NCI-H774 (cell line): ENCODE measurements at places on chromosomes 4 and X.
A peak's percentile ranks its signal among the peaks of the same experiment; 100 is the strongest.

DNA sequence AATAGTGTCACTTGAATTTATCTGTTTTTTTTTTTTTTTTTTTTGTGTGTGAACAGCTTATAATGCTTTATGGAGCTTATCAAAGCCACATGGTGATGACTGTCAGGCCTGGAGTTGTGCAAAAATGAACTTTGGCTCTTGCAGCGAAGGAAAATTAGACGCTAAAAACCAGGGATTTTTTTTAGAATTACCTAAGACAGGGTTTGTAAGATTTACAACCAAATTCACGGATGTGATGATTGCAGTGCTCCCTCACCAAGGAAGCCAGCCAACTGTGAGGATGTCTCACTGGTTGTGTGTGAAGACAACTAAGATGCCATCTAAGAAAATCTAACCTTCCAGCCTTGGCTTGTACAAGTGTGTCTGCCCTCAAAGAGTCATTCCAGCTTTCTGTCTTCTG, 127.1 kb upstream of the SLC4A4 start:
- no peak for DNase-seq

DNA sequence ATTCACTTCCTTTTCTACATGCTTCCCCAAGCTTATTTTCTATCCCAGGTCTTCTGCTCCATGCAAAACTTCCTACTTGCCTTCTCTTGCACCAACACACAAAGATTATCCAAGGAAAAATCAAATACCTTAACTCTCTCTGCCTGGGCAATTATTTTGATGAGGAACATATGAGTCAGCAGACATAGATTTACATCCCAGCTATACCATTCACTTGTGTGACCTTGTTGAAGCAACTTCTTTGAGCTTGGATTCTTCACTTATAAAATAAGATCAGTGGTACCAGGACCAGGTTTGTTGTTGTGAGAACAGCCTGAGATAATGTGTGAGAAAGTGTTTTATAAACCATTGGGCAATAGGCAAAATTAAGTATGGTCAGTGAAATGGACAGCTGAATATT, 39.1 kb upstream of the TMEM192 start:
- DNase-seq, result no peak

DNA sequence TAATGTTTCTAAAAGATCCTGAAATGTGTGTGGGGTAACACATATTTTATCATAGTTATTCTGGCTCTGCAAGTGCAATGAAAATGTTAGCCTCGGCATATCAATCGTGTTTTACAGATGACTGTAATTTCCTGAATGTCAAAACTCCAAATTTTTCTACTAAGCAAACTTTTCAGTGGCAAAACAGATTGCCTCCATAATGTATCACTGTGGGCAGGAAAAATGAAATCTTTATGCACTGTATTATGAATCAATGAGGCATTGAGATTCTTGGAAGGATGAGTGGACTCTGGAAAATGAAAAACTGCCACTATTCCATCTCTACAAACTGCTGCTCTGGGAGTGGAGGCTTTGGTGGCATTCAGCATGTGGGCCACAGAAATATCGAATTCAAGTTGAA, 160.1 kb upstream of the MBNL3 start:
- DNase-seq, result no peak

DNA sequence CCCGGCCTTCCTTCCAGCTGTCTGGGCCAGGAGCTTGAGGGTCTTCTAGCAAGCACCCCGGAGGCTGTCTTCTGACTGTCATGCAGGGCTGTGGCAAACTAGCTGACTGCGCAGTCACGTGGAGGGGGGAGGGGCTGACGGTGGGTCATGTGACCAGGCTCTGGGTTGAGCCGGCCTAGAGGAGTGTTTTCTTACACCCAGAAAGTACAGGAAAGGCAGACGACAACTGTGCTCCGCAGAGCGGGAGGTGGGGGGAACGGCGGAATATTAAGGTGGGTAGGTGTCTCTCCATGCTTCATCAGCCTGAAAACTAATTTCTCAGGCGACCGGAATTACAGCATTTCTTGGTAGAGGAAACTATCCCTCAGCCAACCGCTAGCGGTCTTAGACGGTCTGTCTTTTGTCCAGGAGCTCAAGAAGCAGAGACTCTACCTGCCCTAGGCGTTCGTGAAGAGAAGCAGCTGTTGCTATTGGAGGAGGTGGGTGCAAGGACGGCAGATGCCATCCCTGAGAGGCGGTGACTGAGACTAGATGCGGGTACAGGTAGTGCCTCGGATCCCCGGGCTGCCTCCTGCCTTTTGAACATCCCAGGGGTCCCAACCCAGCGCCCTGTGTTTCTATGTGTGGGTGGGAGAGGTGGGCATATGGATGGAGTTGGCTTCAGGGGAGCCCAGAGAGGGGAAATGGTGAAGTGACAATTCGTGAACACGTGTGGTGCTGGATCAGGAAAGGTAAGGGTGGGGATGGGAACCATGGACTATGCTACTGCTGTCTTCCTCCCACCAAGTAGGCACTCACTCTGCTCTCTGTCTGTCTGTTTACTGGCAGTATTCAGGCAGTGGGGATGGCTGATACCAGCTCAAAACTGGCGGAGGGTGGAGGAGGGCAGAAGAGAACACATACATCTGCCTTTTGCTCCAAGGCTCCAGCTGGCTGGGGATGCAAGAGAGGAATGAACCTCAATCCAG, 8.8 kb downstream of the GPRASP1 start:
- peak; percentile 21 for DNase-seq

DNA sequence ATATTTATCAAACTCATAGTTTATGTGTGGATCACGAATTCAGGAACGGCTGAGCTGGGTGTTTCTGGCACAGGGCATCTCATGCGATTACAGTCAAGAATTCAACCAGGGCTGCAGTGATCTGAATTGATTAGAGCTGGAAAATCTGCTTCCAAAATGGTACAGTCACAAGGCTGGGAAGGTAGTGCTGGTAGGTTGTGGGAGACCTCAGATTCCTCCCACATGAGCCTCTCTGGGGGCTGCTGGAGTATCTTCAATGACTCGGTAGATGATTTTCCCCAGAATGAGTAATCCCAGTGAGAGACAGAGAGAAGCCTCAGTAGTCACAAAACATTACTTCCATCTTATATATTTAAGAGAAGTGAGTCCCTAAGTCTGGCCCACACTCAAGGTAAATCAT, 36.2 kb upstream of the PRDX4 start:
- no peak for DNase-seq

- DNase-seq, result no peak
Measured at GRCh38 chr4:176090115-176090514, 24.5 kb downstream of the WDR17 start.

DNA sequence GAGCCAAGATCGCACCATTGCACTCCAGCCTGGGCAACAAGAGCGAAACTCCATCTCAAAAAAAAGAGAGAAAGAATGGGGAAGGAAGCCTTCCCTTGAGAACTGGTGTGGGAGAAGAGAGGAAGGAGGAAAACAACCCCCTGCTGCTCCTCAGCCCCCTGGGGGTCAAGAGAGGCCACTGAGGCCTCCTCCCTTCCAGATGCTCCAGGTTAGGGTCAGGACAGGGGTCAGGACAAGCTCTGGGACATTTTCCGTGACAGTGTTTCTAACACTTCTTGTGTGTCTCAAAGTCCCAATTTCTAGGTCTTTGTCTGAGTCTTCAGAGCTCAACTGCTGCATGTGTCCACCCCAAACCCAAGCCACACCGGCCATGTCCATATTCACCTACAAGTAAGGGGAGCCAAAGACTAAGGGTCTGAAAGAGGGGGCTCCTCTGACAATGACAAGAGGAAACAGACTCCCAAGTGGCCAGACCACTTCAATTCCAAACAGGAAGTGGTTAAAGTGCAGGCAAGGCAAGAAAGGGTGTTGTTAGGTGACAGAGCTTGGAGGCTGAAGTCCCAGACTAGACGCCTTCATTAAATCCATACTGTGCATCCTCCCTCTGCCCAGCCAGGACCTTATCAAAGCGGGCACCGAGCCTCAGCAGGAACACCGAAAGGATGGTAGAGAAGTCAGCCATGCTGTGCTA, 8.3 kb downstream of the L1CAM start:
- no peak for DNase-seq

DNA sequence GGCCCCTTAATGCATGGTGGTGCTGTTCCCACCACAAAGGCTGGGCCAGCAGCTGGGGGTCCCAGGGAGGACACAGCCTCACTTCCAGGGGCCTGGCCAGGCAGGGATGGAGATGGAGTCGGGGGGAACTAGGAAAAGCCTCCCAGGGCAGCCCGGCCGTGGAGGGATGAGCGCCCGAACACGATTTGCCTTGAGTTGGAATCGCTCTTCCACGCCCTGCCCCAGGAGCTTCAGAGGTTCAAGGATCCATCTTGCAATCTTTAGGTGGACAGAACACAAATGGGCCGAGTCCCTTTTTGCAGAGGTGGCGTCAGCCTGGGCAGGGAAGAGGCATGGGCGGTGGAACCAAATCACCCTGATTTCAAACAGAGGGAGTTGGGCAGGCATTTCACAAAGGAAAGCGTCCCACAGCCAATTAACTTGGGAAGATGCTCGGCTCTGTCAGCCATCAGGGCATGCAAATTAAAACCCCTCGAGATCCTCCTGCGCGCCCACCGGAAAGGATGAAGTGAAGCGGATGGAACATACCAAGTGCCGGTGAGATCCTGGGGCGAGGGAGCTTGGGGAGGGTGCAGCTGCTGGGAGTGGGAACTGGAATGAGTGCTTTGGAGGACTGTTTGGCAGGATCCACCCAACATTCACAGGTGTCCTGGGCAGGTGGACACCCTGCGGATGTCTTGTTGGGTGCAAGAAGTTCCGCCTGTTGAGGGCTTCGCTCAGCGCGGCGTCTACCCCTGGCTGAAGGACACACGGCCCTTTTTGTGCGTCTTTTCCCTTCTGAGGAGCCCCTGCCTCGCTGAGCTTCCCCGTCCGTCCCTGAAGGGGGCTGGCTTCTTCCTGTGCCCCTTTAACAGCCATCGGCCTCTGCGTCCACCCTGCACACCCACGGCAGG, 75.7 kb downstream of the HTRA3 start:
- DNase-seq, result no peak

- DNase-seq, result no peak
Measured at GRCh38 chr4:105936901-105937300, 41.6 kb downstream of the NPNT start.

GRCh38 chrX:5748586-5749150, 480.0 kb downstream of the NLGN4X start:
- no peak for DNase-seq

DNA sequence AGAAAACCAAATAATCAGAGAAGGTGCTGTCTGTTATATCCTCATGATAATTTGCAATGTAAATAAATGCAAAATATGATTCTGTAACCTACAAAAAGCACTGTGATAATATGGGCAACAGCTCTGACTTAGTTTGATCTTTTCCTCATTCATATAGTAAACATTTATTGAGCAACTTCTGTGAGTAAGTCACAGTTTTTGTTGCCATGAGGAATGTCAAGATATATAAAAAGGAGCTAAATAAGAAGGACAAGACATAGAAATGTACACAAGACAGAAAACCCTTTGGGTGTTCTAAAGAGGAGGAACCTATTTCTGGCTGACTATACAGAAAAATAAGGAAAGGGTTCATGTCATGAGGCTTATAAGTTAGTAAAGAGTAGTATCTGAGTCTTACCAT, 44.3 kb downstream of the ARSJ start:
- no peak for DNase-seq

GRCh38 chr4:102503831-102504786, 3.0 kb downstream of the NFKB1 start:
- DNase-seq, result no peak

- DNase-seq, result no peak
Measured at GRCh38 chr4:161949946-161950725, 213.7 kb downstream of the FSTL5 start.

DNA sequence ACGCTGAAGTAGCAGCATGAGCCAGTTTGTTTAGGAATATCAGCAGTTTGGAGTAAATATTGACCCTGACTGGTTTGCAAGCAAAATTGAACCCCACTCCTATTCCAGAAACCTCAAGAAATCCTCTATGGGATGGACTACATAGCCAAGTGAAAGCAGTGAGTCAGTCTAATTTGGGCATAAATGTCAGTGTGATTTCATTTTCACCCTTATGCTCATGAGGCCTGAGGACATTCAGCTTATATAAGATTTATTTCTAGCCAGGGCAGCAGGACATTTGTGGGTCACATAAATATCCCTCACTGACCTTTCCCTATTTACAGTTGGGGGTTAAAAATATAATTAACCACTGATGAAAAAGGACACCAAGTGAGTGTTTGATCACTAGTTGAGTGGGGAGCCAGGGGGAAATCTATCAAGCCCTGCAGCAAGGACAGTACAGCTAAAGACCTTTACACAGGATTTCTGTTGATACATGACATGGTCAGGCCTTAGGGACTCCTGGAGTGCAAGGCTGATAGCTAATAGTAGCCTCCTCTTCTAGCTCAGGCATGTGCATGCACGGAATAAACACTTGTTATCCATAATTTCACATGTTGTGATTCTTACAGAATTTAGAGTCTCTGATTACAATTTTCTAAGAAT, 996.9 kb upstream of the GRIA3 start:
- DNase-seq, result no peak

- DNase-seq, result no peak
Measured at GRCh38 chr4:2820216-2820982, 23.2 kb upstream of the ADD1 start.

- DNase-seq, result no peak
Measured at GRCh38 chr4:88511236-88511635, 12.3 kb downstream of the PYURF start.

- no peak for DNase-seq
Measured at GRCh38 chr4:4664234-4664633, 122.4 kb upstream of the STX18 start.

DNA sequence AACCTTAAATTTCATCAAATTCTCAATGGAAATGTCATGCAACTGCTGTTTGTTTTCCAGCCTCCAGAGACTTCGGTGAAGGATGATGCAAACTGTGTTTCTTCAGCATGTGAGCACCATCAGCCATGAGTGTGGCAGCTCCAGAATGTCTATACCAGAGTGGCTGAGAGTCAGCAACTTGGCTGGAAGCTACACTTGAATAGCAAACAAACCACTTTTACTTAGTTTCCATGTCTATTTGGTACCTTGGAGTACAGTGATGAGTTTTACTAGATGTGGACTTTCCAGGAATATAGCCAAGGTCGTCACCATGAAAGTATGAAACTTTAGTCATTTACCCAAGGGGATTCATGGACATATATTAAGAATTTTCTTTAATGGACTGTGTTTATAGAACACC, 4.3 kb upstream of the IL21 start:
- DNase-seq, result no peak

DNA sequence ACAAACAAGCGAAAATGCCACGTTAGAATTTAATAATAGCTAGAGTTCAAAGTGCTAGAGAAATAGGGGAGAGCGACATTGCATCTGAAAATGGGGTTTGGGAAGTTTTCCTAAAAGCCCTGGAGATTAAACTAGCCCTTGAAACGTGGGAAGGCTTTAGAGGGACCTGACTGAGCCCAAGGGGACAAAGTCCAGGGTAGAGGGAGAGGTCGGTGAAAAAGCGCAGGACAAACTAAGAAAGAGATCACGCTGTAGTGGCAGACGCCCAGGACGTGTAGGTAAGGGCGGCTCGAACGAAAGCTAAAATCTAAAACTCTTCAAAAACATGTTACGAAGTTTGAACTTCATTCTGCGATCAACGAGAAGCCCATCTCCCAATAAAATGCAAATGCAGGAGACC, 1.1 kb upstream of the ATP11C start:
- no peak for DNase-seq

GRCh38 chr4:762211-763190, 56.9 kb downstream of the PCGF3 start:
- DNase-seq, result no peak
